ENCODE measurements at places on chromosomes 2 and 18.
A peak's percentile ranks its signal among the peaks of the same experiment; 100 is the strongest.

DNA sequence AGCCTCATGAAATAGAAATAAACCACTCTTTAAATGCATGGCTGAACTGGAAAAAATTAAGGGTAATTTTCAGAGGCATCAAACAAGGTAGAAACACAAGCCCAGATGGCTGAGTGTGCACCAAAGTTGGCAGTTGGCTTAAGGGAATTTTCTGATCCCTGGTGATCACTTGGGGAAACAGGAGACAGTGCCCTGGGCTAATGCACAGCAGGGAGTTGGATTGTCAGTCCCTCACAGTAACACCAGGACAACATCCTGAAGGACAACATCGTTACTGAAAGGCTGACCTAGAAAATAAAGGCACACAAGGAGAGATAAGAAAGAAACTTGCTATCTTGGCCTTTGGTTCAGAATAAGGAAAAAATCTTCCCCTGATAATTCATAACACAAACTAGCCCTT, 417.0 kb downstream of the SLC4A3 start:
- peak; percentile 32 for DNase-seq

DNA sequence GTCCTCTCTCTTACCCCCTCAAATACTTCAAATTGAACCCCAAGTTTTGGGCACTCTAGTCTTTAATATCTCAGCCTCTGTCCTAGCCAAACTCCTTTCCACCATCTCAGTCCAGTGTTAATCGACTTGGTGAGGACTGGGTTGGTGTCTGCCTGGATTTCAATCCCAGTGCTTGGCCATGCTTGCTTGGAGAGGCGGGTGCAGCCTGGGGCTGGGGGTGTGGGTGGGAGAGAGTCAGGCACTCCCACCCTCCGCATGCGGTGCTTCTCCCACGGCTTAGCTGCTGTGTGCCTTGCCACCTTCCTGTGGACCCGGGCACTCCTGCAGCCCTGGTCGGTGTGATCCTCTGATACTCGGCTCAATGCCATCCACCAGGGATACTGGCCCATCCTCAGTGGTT, 220.8 kb upstream of the HDAC4 start:
- DNase-seq = no peak

DNA sequence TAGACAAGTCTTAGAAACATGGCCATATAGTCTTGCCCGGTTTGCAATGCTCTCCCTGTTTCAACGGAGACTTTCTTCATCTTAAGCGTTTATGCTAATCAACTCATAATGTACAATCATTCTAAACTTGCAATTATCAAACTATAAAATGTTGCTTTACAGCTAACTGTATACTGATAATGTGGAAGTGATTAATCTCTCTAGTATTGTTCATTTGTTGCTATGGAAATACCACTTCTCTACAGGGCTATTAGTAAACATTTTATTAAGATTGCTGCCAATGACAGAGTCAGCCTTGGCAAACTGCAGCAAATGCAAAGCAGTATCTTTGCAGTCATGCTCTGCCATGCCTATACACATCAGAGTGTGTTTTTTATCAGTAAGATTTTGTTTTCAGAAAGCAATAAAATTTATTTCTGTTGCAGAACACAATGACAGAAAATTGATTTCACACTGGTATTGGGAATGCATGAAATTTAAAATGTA, 1201.8 kb upstream of the CDH2 start:
- DNase-seq = no peak

DNA sequence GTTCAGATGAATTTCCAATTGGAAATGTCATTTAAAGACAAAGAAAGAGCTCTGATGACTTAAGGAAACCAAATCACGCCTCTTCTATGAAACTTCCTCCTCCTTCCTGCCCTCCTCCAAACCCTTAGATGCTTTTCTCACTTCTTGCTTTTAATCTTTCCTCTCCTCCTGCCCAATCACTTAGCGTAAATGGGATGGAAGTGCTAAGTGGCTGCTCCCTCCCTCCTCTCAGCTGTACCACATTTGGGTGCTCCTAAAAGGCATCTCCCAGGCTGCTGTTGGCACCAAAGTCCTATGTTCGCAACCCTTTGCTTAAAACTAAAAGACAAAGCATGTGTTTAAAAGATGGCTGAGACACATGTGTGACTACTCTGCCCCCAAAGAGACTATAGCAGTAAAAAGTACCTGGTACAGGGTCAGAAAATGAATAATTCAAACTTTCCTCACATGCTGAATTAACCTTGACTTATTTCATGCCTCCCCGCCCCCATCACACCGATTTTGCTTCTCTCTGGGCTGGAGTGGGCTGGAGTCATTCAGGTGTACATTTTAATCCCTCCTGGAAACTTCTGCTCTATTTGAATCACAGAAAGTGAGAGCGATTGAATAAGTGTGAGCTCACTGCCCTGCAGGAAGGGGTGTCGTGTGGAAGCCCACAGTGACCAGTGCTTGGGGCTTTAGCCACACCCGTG, 59.2 kb upstream of the KLF7 start:
- no peak for DNase-seq

- no peak for DNase-seq
These were observed 22.1 kb upstream of the RNF103 start for GRCh38 chr2:86645752-86646151.

DNA sequence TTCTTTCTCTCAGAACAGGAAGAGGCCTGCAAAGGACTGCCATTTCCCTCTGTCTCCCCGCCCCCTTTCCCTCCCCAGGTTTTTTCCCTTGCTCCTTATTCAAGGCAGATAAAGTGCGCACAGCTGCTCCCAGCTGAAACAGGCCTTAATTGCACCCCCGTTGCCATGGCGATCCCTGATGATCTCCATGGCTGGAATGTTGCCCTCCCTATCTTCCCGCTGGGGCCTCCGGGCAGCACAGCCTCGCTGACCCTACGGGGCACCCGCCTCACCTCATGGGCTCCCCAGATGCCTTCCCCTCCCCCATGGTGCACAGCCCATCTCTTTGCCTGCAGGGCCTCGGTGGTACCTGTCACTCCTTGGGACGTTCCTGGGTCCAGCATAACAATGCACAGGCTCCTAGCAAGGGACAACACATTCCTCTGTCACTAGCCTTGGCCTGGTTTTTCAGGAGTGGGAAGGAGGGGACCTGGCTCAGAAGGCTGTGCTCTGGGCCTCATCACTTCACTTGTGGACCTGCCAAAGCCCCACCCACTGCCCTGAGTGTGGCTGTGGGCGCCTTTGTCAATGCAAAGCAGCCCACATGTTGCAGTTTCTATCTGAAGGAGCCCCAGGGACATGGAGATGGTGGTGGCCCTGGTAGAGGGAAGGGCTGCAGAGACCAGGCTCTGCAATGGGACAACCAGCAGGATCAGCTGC, 115.0 kb downstream of the CELF4 start:
- peak; percentile 78 for DNase-seq

DNA sequence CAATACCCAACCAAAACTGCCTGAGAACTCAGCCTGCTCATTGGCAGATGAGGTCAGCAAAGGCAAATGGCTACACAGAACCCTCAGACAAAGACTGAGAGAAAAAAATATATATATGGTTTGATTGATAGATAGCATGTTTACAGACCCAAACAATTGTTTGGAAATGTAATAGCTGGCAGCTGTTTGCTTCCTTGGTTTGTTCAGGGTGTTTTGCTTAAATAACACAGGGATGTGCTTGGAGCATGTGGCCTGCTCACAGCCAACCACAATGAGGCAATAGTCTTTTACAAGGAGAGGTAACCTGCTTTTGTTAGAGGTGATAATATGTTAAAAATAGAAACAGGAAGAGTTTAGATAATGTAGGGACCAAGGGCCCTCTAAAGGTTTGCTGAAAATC, 84.5 kb downstream of the PDK1 start:
- DNase-seq = no peak

- DNase-seq = peak; percentile 56
These were observed 353.1 kb downstream of the EIPR1 start for GRCh38 chr2:3024401-3024935.

DNA sequence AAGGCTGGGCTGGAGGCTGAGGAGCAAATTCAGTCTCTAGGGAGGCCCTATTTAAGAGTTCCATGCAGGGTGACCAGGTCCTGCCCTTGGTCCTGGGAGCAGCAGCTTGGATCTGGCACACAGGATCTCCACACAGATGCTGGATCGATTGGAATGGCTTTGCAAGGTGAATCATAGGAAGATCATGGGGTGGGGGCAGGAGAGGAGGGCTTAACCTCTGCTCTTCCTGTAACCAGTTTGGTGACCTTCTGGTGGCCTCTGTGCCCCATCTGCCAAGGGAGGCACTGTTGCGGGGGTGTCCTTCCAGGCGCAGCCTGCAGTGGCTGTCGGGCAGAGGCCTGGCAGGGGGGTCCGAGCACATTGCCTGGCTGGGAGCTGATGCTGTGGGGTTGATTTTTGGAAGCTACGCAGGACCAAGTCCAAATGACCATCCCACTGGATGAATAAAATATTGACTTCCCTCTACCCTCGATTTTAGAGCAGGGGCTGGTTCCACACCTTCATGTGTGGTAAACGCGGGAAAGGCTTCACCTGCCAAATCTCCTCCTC, 79.7 kb downstream of the EDAR start:
- DNase-seq = peak; percentile 18

DNA sequence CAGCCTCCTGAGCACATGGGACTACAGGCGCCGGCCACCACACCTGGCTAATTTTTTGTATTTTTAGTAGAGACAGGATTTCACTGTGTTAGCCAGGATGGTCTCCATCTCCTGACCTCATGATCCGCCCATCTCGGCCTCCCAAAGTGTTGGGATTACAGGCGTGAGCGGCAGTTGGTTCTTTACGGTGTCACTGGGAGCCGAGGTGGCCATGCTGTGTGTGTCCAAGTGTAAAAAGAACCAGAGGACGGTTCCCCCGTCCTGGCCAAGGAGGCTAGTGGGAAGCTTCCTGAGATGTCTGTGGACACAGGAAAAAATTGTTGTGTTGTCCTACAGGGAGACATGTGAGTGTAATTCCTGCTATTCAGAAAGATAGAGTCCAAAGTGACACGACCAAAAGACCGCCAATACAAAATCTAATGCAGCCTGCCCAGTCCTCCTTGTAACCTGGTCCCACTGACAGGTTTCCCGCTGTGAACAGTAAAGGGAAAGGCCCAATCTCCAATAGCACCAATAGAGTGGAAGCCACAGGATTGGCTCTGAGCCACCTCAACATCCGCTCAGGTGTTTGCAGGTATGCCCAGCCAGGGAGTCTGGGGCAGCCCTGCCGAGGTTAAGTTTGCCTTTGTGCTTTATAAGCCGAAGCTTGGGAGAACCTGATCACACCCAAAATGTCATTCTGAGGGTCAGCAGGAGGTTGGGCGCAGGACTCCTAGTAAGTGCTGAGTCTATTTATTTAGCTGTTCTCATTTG, 40.6 kb downstream of the NCK2 start:
- DNase-seq = no peak

GRCh38 chr2:150882751-150883612, 378.7 kb downstream of the RBM43 start:
- DNase-seq = no peak

- DNase-seq = no peak
These were observed 44.0 kb upstream of the ROCK2 start for GRCh38 chr2:11388262-11389051.

DNA sequence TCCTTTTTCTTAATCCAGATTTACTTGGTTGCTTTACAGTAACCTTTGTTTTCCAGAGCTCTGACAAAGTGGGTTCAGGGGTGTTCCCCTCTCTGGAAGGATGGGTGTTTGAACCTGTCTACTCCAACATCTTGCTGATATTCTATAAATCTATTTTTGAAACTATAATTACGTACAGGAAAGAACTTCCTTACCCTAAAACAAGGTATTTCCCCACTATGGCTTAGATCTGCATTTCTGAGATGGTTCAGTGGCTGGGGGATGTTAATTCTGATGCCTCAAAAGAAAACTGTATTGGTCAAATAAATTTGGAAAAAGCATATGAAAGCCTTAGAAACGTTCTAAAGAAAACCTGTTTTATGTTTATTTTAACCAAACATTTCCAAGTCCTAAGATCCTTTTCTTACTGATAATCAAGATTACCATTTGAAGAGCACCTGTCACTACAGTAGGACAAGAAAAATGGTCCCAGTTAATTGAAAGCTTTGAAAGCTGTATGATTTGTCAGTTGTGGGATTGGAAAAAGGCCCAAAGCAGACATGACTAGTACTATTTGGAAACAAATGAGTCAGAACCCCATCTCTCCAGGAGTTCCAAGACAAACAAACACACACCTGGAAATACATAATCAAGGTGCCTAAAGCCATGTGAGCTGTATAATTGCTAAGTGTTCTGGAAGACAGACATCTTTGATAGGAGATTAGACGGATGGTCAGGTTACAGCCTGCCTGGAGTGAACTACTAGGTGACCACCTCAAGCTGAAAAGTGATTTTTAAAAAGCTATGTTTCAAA, 57.5 kb downstream of the KDM3A start:
- no peak for DNase-seq

GRCh38 chr2:214652473-214652872, 157.0 kb downstream of the BARD1 start:
- DNase-seq = no peak

DNA sequence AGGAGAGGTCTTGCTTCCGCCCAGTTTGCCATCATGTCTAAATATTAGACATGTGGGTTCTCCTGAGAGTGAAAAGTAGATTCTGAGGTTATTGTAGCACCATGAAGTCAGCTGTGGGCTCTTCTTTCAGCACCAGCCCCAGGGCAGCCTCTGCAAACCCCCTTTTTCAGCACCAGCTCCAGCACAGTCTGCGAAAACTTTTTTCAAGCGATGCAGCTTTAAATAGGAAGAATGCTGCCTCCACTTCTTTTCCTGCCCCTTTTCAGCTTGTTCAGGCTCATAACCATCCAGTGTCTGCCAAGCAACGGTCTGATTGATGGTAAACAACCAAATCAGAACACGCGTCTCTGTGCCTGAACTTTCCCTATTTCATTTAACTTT, at the start of gene COL5A2:
TSS of gene COL5A2 (minus strand) at position 192 of the 381 bp plus-strand sequence. CDS start at position 35, 157 bp downstream.
- DNase-seq = peak; percentile 42

DNA sequence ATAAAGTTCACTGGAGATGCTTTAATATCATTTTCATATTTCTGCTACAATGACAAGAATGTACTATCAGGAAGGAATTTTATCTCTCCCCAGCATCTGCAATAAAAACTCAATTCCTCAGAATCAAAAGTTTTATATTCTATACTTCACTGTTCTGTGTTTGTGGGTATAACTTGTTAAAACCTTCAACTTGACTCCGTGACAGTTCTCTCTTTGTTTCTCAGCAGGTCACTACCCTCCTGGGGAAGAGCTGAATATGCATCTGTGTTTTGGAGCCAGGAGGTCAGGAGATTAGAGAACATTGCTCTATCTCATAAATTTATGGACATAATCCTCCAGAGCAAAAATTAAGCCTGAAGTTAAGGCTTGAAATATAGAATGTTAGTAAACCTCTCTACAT, 411.4 kb downstream of the TRIB2 start:
- DNase-seq = no peak

GRCh38 chr2:43950383-43951008, 45.3 kb downstream of the LRPPRC start:
- no peak for DNase-seq

- DNase-seq = no peak
These were observed 9.2 kb downstream of the LGALSL start for GRCh38 chr2:64462940-64463700.

DNA sequence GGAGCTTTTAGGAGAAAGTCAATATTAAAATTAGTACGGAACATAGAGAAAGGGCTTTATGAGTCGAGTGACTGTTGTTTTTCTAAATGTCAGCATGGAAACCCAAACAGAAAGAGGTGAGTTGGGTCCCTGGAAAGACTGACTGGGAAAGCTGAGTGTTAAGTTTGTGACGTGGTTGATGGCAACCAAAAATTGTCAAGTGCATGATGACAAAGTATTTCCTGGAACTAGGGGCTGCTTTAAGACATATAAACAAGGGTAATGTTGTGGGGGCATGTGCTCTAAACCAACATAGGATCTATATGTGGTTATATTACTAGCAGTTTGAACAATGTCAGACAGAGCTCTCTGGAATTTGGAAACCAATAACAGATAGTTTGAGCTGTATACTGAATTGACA, 50.9 kb upstream of the GPD2 start:
- no peak for DNase-seq

- DNase-seq = no peak
These were observed 234.3 kb downstream of the MYCN start for GRCh38 chr2:16174693-16175045.
